ENCODE measurements at places on chromosomes 4 and X. TPM values are rescaled to one million over a fixed set of nuclear protein-coding genes. Genes with fewer than 3 reads are reported as not detected.

Gene RASL11B
- total RNA-seq: 0.54 TPM

Gene GLRB
- 3.2 TPM for total RNA-seq

Gene COX18
- 18.9 TPM for total RNA-seq

Gene CHIC2
- total RNA-seq: 34.6 TPM

Gene VSIG4
- 213 TPM for total RNA-seq

Gene TRIM75
- not detected for total RNA-seq

Gene PTPN13
- total RNA-seq: 16.1 TPM

Gene SHOX
- not detected for total RNA-seq

Gene MAOB
- total RNA-seq: 65.4 TPM

Gene RBMXL3
- total RNA-seq: not detected

Gene CENPC
- total RNA-seq: 20.6 TPM

Gene CDKL2
- 5.0 TPM for total RNA-seq

Gene CT45A5
- not detected for total RNA-seq

Gene KANTR
- 16.1 TPM for total RNA-seq

Gene ARX
- not detected for total RNA-seq

Gene ARMCX5
- 6.0 TPM for total RNA-seq

Gene RNF150
- total RNA-seq: 53.2 TPM

Gene DMP1
- not detected for total RNA-seq

Gene GPRASP3
- 4.5 TPM for total RNA-seq

Gene CYP2U1
- 15.8 TPM for total RNA-seq

Gene ZCCHC12
- total RNA-seq: 3.2 TPM

Gene SEPSECS
- 8.6 TPM for total RNA-seq

Gene GLRA2
- total RNA-seq: 1.1 TPM

Gene ZFP92
- 2.1 TPM for total RNA-seq

Data from sigmoid colon (tissue), 7 donors.